ENCODE measurements at places on chromosomes 3 and 15. TPM values are rescaled to one million over a fixed set of nuclear protein-coding genes. Genes with fewer than 3 reads are reported as not detected.

- DNase-seq: no peak
- no peak overlapping the region for H3K27ac ChIP-seq
- H3K27me3 ChIP-seq: no peaks in the 10 kb centered on the region
- no peak overlapping the region for H3K4me3 ChIP-seq
These were observed 99.4 kb downstream of the UBE3A start for GRCh38 chr15:25339431-25339830.

DNA sequence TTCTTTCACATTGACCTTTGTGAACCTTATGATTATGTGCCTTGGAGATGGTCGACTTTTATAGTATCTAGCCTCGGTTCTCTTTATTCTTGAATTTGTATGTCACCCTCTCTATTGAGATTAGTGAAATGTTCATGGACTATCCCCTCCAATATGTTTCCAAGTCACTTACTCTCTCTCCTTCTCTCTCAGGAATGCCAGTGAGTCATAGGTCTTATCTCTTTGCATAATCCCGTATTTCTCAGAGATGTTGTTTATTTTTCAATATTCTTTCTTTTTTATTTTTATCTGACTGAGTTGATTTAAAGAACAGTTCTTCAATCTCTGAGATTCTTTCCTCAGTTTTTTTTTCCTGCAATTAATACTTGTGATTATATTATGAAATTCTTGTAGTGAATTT is 411.6 kb upstream of the CADM2 start:
- no peaks in the 10 kb centered on the region for H3K36me3 ChIP-seq
- no peaks in the 10 kb centered on the region for H3K27me3 ChIP-seq
- H3K4me3 ChIP-seq: no peak overlapping the region
- H3K4me1 ChIP-seq: no peaks in the 10 kb centered on the region

GRCh38 chr3:194423317-194423716 is 24.3 kb upstream of the GP5 start:
- DNase-seq: no peak
- H3K27me3 ChIP-seq: no peaks in the 10 kb centered on the region
- peaks cover 2% of the 10 kb centered on the region for H3K4me1 ChIP-seq
- H3K36me3 ChIP-seq: peaks cover 43% of the 10 kb centered on the region
- no peak overlapping the region for H3K27ac ChIP-seq

- H3K36me3 ChIP-seq: peaks cover 15% of the 10 kb centered on the region
- H3K27ac ChIP-seq: peak overlapping the region; percentile 76
- no peaks in the 10 kb centered on the region for H3K27me3 ChIP-seq
- peaks cover 39% of the 10 kb centered on the region for H3K4me1 ChIP-seq
- peak; percentile 34 for DNase-seq
These were observed 337.3 kb upstream of the CBLB start for GRCh38 chr3:106206146-106206545.

DNA sequence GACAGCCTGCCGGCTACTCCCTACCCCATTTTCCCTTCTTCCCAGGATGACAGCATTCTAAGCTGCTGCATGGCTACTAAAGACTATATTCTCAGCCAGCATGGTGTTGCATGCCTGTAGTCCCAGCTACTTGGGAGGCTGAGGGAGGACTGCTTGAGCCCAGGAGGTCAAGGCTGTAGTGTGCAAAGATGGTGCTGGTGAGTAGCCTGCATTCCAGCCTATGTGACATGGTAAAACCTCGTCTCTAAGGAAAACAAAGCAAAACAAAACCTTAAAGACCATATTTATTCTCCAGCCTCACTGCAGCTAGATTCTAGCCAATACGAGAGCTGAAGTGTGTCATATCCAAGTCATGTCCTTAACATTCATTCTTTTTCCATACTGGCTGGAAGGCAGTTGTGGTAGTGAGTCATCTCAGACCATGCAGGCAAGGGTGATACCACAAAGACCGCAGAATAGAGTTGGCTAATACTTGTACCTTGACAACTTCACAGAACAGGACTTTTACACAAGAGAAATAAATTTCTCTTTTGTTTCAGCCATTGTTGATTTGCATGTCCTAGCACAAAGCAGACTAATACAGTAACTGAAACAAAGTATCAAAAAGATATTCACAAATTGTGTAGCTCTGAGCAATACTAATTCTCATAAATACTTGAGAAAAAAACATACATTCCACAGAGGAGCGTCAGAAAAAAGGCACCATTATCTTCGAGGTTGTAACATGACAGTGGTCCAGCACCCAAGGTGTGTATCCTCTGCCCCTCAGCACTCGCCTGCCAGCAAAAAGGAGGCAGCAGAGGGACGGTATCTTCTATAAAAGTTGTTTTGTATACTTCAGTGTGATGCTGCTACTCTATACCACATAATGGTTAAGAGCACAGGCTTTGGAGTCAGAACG is 14.8 kb downstream of the PBRM1 start:
- peak overlapping the region; percentile 86 for H3K27ac ChIP-seq
- peak overlapping the region; percentile 43 for H3K4me3 ChIP-seq
- H3K4me1 ChIP-seq: peaks cover 30% of the 10 kb centered on the region
- DNase-seq: peak; percentile 71
- H3K36me3 ChIP-seq: peaks cover 61% of the 10 kb centered on the region

Gene PLCH1
- 0.20 TPM for total RNA-seq

Gene PPARG
- 3.7 TPM for total RNA-seq

Gene MDFIC2
- not detected for total RNA-seq

Gene AGBL1
- total RNA-seq: not detected
